ENCODE measurements at places on chromosomes 12 and 14.
A peak's percentile ranks its signal among the peaks of the same experiment; 100 is the strongest.

DNA sequence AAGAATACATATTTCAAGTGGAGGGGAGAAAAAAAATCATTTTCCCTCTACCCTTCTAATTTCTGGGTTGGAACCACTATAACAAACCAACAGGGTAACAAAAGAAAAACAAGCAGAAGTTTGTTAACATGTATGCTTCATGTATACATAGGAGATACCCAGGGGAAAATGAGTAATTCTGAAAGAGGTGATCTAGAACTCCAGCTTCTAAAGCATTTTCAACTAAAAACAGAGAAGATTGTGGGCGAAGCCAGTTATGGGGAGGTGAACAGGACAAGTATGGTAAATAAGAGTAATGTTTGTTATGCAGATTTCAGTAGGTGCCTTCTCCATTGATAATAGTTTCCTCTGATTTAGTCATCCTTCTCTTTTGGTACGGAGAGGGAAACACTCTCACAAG is 16.7 kb downstream of the FNTB start:
- no peak for DNase-seq

GRCh38 chr14:104750056-104750752 is 2.7 kb upstream of the SIVA1 start:
- DNase-seq, result no peak

GRCh38 chr14:63952053-63952932 is 99.5 kb downstream of the SYNE2 start:
- DNase-seq, result no peak

DNA sequence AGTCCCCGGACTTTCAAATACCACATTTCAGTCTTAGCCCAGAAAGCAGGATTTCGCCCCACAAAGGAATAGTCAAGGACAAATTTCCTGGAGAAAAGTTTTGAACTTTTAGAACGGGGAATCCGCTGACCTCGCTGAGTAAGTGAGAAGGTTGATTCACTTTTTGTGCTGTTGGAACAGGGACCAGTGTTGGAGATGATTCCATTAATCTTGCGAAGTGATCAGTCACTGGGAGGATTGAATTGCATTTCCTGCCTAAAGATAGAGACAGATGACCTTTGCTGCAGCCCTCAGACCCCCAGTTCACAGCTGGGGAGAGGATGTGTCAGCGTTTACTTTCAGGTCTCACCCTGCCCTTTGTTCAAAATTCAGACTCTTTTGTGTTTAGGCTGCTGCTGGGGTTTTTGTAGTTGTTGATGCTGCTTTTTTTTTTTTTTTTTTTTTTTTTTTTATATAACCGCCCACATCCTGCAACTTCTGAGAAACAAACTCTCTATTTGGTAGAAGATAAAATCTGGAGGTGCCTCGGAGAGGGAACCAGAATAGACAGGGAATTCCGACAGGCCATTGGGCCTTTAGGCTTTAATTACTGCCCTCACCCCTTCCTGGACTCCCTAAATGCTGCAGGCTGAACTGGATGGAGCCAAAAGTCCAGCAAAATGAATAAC is 9.8 kb upstream of the KDM2B start:
- no peak for DNase-seq

- no peak for DNase-seq
Measured at GRCh38 chr14:24634158-24634557, at the start of gene GZMB. Gene GZMB, minus strand, starts transcription at chr14:24634190. Its CDS starts 30 bp downstream, at chr14:24634160.

- DNase-seq, result no peak
Measured at GRCh38 chr12:16833376-16834015, 227.5 kb upstream of the LMO3 start.

GRCh38 chr12:120292661-120293531 is at the start of gene RNU4-1:
Gene RNU4-1, minus strand, starts transcription at chr12:120293237.
- DNase-seq, result peak; percentile 57

DNA sequence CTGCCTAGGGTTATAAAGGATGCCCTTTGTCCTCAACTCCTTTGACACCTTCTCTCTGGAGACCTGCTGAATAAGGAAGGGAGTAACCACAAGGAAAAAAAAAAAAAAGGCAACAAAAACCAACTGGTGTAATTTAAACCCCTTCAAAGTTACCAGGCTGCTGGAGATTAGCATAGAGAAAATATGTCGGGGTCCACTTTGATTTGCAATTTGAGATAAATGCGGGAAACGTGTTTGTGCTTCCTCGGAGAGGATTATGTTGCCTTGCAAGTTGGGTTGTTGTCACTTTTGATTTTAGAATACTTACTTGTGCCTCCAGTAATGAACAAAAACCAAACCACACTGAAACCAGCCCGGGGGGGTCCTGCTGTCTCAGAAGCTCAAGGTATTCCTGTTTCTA is 200.2 kb upstream of the MYL2 start:
- no peak for DNase-seq

DNA sequence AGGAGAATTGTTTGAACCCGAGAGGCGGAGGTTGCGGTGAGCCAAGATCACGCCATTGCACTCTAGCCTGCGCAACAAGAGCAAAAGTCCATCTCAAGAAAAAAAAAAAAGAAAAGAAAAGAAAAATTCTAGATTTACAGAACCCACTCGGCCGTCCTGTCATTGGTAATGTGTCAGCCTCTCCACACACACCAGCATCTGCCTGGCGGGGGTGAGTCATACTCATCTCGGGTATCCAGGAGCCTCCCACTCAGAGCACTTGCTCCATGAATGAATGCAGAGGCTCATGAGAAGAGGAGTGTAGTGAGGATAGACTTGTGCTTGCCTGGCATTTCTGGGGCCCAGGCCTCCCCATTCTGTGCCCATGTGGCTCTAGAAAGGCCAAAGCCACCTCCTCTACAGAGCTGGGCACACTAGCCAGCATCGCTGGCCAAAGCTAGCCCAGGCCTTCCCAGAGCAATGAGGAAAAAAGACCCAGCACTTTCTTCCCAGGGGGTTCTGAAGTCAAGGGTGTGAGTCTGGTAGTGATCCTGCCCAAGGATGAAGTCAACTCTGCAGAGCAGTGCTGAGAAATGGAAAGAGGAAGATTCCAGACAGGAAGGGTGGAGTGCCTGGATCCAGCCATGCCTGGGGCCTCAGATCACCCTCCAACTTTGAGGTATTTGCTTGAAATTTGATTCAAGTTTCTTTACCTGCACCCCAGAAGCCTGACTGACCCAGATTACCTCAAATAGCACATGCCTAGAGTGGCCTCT is 31.2 kb upstream of the KLC1 start:
- no peak for DNase-seq

DNA sequence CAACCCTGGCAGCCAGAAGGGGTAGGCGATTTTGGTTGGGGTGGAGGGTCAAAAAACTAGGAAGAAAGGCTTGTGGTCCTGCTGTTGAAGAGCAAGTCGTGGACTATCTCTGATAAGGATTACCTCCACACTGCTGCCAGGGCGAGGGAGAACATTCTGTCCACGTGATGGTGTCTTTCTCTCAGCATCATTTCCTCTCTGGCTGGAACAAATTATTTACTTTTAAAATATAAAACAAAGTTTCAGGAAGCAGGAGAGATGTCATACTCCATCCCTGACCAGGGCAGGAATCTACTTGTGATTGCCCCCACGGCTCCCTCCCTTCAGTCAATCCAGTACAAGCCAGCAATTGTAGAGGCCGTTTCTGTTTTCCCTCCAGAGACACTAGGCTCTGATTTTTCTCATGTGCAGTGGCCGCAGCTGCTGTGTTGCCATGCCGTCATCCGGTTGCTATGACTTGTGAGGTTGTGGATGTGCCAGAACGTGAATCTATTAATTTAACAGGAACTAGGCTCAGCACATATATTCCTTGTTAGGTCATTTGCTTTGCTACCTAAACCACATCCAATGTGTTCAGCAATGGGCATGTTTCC is 61.5 kb upstream of the PTGR2 start:
- no peak for DNase-seq

GRCh38 chr12:105399428-105400081 is 69.1 kb downstream of the C12orf75 start:
- no peak for DNase-seq

GRCh38 chr14:76138758-76139723 is 12.7 kb upstream of the GPATCH2L start:
- DNase-seq, result peak; percentile 69

DNA sequence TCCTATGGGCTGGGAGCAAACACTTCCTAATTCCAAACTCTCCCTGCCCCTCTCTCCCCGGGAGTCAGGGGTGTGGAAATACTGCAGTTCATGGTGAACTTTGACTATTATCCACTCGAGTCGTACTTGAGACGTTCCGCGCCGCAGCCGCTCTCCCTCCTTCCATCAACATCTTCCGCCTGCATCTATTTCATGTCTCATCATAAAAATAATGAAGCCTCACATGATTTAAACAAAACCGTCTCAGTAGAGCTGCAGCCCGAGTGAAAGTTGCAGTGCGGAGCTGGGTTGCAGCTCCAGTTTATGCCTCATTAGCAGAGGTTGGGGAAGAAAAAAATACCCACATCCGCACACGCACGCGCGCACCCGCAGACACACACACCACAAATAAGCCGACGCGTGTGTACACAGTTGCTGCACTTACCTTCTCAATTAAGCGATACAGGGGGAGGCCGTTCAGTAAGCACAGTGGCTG is 283 bp downstream of the LMO3 start:
- DNase-seq, result peak; percentile 20

- no peak for DNase-seq
Measured at GRCh38 chr14:30657050-30657449, 34.9 kb downstream of the SCFD1 start.

DNA sequence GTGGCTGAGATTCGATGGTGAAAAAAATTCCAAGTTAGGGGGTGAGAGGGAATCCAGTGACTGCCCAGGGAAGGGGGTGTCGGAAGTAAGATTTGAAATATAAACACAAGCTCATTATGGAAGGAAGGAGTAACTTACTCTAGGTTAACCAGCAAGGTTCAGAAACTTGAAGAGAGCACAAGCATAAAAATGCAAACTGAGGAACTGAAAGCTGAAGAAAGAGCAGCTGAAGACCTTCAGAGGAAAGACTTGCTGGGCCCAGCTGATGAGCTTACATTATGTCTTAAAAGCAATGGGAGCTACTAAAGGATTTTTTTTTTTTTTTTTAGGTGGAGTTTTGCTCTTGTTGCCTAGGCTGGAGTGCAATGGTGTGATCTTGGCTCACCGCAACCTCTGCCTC is 189.7 kb upstream of the GRIN2B start:
- no peak for DNase-seq

DNA sequence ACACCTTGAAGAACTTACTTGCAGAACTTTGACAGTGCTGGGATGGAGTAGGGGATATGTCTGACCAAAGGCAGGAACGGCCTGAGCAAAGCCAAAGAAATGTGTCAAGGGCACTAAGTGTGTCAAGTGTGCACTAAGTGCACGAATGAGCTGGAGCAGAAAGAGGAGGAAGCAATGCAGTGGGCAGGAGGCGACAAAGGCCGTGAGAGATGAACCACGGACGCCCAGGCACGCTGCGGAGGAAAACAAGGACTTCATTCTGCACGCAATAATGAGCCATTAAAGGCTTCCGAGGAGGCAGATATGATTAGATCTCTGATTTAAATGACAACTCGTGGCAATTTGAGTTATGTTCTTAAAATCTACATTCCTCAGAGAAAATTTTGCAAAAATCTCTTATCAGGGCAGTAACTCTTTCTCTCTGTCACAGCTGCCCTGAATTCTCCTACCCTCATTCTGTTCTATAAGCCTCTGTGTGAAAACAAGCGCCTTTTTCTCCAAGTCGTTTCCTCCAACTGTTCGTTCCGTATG is 25.3 kb downstream of the GRIN2B start:
- no peak for DNase-seq

- peak; percentile 49 for DNase-seq
Measured at GRCh38 chr12:115638733-115639647, 638.5 kb downstream of the MED13L start.

GRCh38 chr14:37369425-37369824 is 171.7 kb downstream of the MIPOL1 start:
- no peak for DNase-seq

- no peak for DNase-seq
Measured at GRCh38 chr12:105384916-105385535, 54.5 kb downstream of the C12orf75 start.

GRCh38 chr12:54370171-54370730 is 6.0 kb upstream of the GPR84 start:
- DNase-seq, result peak; percentile 84

- no peak for DNase-seq
Measured at GRCh38 chr14:42642787-42643186, 1036.1 kb downstream of the LRFN5 start.

- DNase-seq, result peak; percentile 93
Measured at GRCh38 chr12:31590642-31591379, at the start of gene DENND5B. Gene DENND5B, minus strand, starts transcription at chr12:31591136. Its CDS starts 304 bp downstream, at chr12:31590832.

GRCh38 chr12:40271981-40272664 is 47.3 kb downstream of the LRRK2 start:
- no peak for DNase-seq

- DNase-seq, result no peak
Measured at GRCh38 chr14:52895000-52895399, 55.9 kb downstream of the FERMT2 start.

GRCh38 chr12:1994429-1995143 is 9.7 kb downstream of the DCP1B start:
- no peak for DNase-seq

- peak; percentile 16 for DNase-seq
Measured at GRCh38 chr12:6958609-6959057, 7.5 kb downstream of the PTPN6 start.

DNA sequence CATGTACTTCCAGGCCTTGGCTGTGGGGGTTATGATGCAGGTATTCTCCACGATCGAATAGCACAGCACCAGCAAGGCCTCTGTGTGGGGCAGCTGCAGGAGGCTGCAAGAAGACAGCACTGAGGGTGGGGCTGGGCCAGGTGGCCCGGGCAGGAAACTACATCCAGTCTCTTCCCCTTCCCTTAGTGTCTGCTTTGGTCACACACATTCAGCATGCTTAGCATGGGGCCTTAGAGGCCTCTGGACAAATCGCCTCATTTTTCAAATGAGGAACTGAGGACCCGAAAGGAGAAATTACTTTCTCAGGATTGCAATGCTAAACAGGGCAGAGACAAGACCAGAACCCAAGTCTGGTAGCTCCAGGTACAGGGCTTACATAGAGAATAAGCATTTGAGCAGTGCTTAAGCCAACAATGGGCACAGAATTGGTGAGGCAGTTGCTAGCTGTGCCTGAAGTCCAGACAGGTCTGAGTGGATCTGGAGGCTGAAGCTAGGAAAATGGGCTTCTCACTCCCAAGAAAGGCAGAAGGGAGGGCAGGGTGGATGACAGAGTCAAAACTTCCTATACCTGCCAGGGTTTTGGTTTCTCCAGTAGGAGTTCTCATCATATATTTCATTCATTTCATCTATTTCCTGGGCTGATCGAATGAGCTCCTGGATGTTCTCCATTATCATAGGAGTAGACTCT is 3.5 kb downstream of the ACRBP start:
- DNase-seq, result peak; percentile 7

DNA sequence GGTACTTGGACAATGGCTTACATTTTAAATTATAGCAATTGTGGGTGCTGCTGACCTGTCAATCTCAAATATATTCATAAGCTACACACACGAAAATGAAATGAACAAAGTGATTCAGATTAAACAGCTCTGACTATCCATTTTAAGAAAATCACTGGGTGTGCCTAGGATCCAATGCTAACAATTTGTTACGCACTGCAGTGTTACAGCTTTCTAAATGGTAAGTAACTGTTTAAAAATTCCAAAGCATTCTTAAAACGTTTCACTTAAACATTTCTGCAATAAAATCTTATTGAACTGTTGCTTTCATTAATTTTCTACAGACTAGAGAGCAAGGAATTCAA is 18.9 kb downstream of the LMO3 start:
- DNase-seq, result no peak

All from SK-N-SH (cell line).